ENCODE measurements at places on chromosomes 3 and 15.
A peak's percentile ranks its signal among the peaks of the same experiment; 100 is the strongest.

DNA sequence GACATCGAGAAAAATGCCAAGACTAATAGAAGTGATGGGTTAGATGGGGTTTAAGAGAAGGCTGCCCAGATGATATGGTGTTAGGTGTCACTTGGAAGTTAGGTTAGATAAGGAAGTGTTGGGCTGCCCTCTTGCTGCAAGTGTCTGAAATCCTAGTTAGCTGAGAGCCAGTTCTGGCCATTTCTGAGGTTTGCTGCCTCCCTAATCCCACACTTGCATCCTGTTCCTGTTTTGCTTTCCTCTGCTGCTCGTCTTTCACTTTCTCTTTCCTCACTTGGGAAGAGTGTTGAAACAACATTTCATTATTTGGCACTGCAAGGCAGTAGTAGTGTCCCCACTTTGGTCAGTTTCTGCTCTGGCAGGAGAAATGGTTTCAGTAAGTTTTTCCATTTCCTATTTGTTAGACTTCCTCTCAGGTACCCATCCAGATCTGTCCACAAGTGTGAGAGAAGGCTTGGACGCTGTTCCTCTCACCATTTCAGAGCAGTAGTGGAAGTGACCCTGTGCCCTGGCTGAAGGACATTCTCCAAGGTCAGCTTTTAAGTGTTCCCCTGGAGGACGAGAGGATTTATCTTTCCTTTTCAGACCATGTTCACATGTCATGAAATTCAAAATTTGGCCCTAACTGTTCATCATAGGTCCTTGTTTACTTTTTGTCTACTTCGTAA is 93.3 kb downstream of the ADAMTSL3 start:
- DNase-seq = no peak

- DNase-seq = no peak
These were observed 25.9 kb downstream of the SMAD3 start for GRCh38 chr15:67091071-67091979.

GRCh38 chr15:77825252-77825542 is 192.5 kb upstream of the LINGO1 start:
- no peak for DNase-seq

DNA sequence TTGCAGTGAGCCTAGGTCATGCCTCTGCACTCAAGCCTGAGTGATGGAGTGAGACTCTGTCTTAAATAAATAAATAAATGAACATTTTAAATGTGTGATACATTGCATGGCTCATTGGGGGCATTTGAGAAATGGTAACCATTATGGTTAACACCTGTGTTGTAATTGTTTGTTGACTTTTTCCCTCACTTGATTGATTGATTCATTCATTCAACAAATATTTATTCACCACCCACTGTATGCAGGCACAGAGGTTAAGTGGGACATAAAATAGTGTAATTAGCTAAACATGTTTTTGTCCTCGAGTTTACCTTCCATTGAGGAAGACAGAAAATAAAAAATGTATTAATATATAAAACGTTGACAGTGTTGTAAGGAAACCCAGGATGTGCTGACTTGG is 127.1 kb upstream of the ANKRD28 start:
- no peak for DNase-seq

DNA sequence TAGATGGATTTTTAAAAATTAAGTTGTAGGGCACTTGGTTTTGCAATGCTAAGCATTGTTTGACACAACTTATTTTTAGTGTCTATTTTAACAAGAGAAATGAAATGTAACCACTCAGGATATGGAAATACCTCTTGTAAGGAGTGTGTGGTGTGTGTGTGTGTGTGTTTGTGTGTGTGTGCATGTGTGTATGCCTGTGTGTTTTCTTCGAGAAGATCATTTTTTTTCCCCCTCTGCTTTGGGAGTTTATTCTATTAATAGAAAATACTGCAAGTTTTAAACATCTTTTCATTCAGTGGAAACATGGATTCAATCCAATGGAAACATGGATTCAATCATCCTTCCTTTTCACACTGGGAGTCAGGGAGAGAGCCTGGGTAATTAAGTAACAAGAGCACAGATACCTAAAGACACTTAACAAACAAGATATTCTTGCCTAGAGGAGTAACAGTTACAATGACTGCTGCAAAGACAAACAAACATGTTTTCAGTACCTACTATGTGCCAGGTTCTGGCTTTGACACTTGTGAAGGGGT is 567.2 kb upstream of the TBL1XR1 start:
- DNase-seq = no peak

DNA sequence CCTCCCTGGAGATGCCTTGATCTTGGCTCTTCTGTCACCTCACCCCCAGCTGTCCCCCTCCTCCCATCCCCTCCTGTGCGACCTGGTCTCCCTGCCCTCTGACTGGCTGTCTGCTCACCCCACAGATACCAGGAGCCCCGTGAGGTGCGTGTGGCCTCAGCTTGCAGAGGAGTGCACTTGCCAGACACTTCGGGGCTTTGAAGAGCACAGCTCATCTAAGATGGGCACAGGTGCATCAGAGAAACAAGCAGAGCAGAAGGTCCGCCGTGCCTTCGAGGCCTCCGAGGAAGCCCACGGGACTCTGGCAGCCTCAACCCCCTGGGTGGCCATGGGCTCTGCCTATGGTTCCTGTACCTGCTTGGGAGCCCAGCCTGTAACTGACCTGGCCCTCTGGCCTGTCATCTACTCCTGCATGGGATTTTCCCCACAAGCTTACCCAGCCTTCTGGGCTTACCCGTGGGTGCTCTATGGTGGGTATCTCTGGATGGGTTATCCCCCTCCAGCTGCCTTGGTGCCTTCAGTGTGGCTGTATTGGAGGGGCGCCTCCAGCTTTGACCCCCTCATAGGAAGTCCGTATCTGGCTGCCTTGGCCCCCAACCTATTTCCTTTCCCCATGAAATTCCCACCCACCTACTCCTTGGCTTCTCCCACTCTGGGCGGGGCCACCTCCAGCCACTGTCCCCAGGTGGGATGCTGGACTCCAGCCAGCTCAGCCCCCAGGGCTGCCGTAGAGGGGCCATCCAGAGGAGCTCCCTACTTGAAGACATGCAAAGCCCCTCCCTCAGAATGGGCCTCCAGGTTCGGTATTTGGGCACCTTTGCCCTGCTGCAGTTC is 3.8 kb downstream of the PRR23E start:
- DNase-seq = no peak

GRCh38 chr3:5929027-5929426 is 741.5 kb downstream of the EDEM1 start:
- DNase-seq = no peak

DNA sequence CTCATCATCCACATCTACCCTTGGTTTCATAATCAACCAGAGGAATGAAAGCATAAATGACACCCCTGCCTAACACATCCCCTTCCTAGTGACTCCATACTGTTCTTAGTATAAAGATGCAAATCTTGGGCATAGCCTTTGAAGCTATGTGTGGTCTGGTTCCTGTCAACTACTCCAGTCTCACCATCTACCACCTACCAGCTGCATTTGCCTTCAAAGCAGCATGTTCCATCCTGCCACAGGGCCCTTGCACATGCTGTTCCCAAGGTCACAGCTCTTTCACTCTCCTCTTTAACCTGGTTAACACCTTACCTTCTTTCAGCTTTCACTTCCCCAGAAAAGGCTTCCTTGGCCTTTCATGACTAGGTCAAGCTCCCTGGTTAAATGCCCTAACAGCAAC is 62.3 kb upstream of the ARHGEF3 start:
- no peak for DNase-seq

DNA sequence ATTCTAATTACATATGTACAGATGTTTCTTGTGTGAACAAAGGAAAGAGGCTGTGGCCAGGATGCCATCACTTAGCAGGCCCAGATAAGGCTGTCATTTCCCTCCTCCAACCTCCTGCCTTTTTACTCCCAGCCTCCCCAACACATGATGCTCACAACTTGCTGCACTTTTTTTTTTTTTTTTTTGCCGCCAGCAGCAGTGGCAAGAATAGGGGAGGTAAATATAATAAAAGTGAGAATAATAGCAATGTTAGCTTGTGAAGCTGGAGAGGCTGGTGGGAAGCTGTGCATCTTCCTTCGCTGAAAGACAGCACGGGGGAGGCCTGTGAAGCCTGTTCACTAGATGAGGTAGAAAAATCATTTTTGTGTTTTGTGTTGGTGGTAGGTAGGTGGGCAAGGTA is 42.5 kb upstream of the MYO5C start:
- no peak for DNase-seq

DNA sequence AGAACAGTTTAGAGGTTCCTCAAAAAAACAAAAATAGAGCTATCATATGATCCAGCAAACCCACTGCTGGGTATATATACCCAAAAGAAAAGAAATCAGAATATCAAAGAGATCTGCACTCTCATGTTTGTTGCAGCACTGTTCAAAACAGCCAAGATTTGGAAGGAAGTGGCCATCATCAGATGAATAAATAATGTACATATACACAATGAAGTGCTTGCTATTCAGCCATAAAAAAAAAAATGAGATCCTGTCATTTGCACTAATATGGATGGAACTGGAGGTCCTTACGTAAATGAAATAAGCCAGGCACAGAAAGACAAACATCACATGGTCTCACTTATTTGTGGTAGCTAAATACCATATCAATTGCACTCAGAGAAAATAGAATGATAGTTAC is 58.4 kb downstream of the SCAPER start:
- no peak for DNase-seq

- no peak for DNase-seq
These were observed 170.8 kb downstream of the MOBP start for GRCh38 chr3:39638301-39638700.

GRCh38 chr3:161137260-161137659 is 32.1 kb upstream of the B3GALNT1 start:
- DNase-seq = no peak

DNA sequence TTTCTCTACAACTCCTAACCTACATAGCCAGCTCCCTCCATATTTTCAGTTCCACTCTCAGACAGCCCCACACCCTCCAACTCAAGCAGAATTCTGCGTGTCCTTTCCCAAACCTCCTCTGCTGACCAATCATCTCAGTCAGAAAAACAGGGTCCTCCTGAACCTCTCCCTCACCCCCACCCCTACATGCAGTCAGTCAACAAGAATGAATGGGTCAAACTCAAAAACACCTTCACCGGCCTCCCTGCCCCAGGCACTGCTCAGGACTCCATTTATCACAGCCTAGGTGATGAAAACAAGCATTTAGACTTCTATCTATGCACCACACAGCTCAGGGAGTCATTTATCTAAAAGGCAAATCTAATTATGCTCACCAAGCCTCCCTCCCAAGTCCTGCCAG is 32.4 kb downstream of the MYL3 start:
- no peak for DNase-seq

GRCh38 chr3:43794776-43795175 is 104.0 kb downstream of the ABHD5 start:
- DNase-seq = no peak

GRCh38 chr3:42376344-42376798 is 34.0 kb downstream of the LYZL4 start:
- DNase-seq = no peak

GRCh38 chr15:26298659-26299170 is 435.6 kb upstream of the ATP10A start:
- no peak for DNase-seq

DNA sequence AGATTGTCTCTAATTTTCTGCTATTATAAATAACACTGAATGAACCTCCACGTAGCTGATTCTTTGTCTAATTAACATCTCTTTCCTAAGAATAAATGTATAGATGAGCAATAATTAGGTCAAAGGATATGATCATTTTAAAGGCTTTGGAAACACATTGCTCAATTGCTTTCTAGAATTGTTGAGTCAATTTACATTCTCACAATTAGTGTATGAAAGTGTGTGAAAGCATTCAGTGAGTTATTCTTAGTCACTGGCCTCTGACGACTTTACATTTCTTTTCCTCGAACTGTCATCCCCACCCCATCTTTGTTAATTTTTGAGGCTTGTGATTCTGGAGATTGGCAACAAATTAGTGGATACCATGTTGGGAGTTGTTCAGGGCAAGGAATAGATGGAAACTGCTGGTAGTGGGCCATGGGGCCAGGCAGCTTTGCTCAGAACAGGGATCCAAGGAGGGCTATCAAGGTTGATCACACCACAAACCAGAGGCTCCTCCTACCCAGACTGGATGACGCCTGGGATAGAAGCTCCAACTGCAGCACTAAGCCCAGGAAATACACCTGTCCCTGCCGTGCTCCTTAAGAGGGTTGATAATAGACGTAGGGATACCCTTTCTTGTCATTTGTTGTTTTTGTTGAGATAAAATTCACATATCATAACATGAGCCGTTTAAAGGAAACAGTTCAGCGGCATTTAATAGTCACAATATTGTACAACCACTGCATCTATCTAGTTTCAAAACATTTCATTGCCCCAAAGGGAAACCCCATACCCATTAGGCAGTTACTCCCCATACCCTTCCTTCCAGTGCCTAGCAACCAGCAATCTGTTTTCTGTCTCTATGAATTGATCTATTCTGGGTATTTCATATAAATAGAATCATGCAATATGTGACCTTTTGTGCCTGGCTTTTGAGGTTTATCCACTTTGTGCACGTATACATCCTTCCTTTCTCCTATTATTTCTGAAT is 27.9 kb downstream of the EIF1B start:
- no peak for DNase-seq

- no peak for DNase-seq
These were observed 34.5 kb downstream of the ZFAND6 start for GRCh38 chr15:80093854-80094418.

DNA sequence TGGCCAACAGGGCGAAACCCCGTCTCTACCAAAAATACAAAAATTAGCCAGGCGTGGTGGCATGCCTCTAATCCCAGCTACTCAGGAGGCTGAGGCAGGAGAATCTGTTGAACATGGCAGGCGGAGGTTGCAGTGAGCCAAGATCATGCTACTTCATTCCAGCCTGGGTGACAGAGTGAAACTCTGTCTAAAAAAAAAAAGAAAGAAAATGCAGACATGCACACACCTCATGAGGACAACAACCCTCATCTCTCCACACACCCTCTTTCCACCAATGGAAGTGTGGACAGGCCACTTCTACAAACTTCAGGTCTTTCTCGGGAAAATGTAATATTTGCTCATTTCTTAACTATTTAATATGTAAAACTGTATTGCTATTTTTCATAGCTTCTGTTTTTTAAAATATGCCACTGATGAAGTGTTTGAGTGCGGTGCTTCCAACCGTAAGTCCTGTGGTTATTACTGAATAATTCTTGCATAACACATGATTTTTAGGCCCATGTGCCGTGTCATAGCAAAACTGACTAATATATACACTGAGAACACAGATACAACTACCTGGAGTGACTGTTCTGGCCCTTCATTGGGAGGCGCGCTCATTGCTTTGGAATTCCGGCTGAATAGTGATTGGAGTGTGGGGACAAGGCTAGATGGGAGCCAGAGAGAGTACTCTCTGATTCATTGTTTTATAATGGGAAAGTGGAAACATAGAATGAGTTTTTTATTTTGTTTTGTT is 23.1 kb downstream of the LRRC31 start:
- DNase-seq = no peak

- no peak for DNase-seq
These were observed 247.8 kb upstream of the PEX5L start for GRCh38 chr3:180284331-180285110.

DNA sequence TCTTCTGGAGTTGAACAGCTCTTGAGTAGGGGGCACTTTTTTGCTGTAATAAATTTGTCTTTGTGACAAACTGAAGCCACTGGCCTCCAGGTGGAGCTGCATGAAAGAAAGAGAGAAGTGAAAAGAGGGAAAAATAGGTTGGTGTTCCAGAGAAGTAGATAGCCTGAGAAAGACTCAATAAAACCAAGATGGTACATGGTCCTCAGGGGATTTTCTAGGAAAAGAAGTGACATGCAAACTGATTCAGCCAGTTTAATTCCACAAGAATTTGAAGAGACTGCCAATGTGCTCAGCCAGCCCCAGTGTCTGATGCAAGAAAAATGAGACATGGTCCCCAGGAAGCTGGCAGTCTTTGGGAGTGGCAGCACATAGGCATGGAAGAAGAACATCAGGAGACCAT is 152.7 kb downstream of the CD47 start:
- peak; percentile 23 for DNase-seq

GRCh38 chr3:152621006-152621868 is 213.7 kb upstream of the P2RY1 start:
- no peak for DNase-seq
